ENCODE measurements at places on chromosomes 4 and X.

- DNase-seq, result no peak
Measured at GRCh38 chr4:137610960-137611359, 78.7 kb upstream of the PCDH18 start.

- no peak for DNase-seq
Measured at GRCh38 chr4:158826057-158826456, 57.2 kb downstream of the FNIP2 start.

GRCh38 chrX:24963823-24964222, 51.9 kb downstream of the ARX start:
- DNase-seq, result no peak

GRCh38 chr4:134747108-134747805, 545.7 kb upstream of the PABPC4L start:
- DNase-seq, result no peak

- DNase-seq, result no peak
Measured at GRCh38 chr4:11817088-11817487, 388.4 kb upstream of the HS3ST1 start.

DNA sequence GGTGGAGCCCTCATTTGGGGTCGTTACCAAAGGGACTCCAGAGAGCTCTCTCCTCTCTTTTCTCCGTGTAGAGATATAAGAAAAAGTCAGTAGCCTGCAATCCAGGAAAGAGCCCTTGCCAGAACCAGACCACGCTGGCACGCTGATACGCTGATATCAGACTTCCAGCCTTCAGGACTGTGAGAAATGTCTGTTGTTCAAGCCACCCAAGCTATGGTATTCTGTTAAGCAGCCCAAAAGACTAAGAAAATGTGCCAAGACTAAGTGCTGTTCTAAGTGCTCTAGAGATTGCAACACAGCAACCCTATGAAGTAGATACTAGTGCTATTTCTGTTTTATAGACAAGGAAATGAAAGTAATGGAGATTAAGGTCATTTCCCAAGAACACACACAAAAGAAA, 205.7 kb downstream of the CAMK2D start:
- no peak for DNase-seq

DNA sequence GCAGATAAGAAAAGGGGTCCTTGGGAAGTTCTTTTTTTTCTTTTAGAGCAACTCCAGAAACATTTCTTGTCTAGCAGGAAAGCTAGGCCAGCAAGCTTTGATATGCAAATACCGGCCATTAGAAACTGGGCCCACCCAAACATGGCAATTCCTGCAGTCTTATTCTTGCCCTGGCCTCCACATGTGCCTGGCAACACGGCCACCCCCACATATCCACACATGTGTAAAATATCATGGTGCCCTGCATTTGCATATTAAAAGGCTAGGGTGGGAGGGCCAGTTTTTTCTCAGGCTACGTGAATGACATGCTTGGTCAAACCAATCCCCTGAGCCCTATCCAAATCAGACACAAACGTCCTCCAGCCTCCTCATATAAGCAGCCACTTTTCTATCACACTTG, 171.7 kb upstream of the ZCCHC13 start:
- DNase-seq, result no peak

All from CD4-positive, alpha-beta T cell treated with Interleukin-6 at 100 ng/mL for 8 hours (primary cell).